Ureter (tissue), 1 donor: ENCODE measurements at places on chromosomes 3 and 15. TPM values are rescaled to one million over a fixed set of nuclear protein-coding genes. Genes with fewer than 3 reads are reported as not detected.
A peak's percentile ranks its signal among the peaks of the same experiment; 100 is the strongest.

- no peak for DNase-seq
Observed at GRCh38 chr15:34233614-34234013, 8.8 kb downstream of the EMC4 start.

The TRH gene
- not detected for total RNA-seq

The PPIP5K1 gene
- 120 TPM for total RNA-seq

GRCh38 chr3:25386686-25387255, 41.3 kb upstream of the RARB start:
- DNase-seq: no peak

DNA sequence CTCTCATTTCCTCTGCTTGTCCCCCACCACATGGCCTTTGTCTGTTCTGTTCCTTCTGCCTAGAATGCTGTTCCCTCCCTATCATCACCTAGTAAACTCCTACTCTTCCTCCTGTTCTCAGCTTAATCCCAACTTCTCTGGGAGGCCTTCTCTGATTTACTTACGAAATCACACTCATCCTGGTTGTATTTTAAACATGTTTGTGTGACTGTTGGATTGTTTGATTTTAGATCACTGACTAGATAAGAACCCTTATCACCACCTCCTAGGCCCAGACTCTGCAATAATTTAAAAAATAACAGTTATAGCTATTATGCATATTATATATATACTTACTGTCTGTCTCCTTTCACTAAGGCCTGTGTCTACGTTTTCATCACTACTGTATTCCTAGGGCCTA, 26.1 kb downstream of the ATP2B2 start:
- no peak for DNase-seq

GRCh38 chr3:65627062-65627461, 411.7 kb downstream of the MAGI1 start:
- DNase-seq: no peak

DNA sequence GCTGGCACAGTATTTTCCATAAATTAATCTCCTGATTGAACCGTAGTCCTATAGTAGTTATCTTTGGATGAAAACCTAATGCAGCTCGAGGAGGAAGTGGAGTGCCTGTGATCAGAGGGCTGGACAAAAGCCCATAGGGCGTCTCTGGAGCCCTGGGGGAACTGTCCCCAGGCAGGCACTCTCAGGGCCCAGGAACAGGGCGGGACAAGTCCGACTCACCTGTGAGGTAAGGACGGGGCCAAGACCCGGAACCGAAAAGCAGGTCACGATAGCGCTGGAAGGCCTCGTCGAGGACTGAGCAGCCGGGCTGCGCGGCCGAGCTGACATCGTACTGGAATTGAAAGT, 341 bp downstream of the HEXA start:
- DNase-seq: peak; percentile 69

- DNase-seq: no peak
Observed at GRCh38 chr15:73931441-73931840, 5.2 kb downstream of the LOXL1 start.

The MEX3B gene
- 0.55 TPM for total RNA-seq

The CX3CR1 gene
- 1.5 TPM for total RNA-seq

The EOMES gene
- 0.16 TPM for total RNA-seq

DNA sequence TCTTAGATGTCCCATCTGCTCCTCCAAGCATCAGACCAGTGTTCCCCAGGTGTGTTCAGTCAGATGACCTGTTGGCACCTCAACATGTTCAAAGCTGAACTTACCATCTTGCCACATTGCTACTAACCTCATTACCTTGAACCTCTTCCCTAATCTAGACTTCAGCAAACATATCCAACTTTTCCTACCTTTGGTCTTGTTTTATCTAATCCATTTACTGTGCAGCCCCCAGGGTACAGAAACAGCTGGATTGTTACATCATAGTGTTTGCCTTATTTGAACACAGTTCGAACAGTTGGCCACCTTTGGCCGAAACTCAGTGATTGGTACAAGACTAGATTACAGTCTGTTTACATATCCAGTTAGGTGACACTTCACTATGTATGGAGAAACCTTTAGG, 36.1 kb upstream of the MCF2L2 start:
- DNase-seq: no peak
